ENCODE measurements at places on chromosomes 13 and 19. TPM values are rescaled to one million over a fixed set of nuclear protein-coding genes. Genes with fewer than 3 reads are reported as not detected.

- no peak overlapping the region for H3K4me3 ChIP-seq
- H3K36me3 ChIP-seq, result no peaks in the 10 kb centered on the region
- H3K27me3 ChIP-seq, result no peaks in the 10 kb centered on the region
- peaks cover 23% of the 10 kb centered on the region for H3K4me1 ChIP-seq
Observed at GRCh38 chr13:21043898-21044297, 17.5 kb downstream of the LATS2 start.

DNA sequence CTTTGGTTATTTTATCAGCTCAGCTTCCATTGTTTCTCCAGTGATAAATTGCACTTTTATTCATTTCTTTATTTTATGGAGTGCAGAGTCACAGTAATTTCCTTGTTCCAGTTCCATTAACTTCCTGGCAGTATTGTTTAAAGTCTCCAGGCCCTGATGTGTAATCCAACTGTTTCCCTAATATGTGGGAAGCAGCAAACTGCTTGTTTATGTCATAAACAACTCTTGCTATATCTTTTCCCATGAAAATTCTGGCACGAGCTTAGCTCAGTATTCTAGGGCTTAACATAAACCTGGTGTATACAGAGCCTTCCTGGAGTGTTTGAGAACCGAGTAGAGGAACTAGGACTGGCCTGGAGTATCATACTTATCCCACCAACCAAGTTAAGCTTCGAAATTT lies 83.5 kb upstream of the ARGLU1 start:
- H3K36me3 ChIP-seq, result no peaks in the 10 kb centered on the region
- H3K4me1 ChIP-seq, result no peaks in the 10 kb centered on the region
- no peak overlapping the region for H3K27ac ChIP-seq
- no peak overlapping the region for H3K4me3 ChIP-seq
- DNase-seq, result no peak

GRCh38 chr13:73941752-73942151 lies 192.5 kb downstream of the KLF12 start:
- no peak overlapping the region for H3K27ac ChIP-seq
- no peaks in the 10 kb centered on the region for H3K4me1 ChIP-seq
- H3K36me3 ChIP-seq, result no peaks in the 10 kb centered on the region

- DNase-seq, result peak; percentile 77
- H3K27ac ChIP-seq, result no peak overlapping the region
- H3K4me3 ChIP-seq, result no peak overlapping the region
- H3K4me1 ChIP-seq, result peaks cover 10% of the 10 kb centered on the region
Observed at GRCh38 chr19:34220472-34221063, 33.8 kb upstream of the GARRE1 start.

Gene NCCRP1
- 7.8 TPM for total RNA-seq

Gene KLF12
- total RNA-seq, result 2.9 TPM

Measured in body of pancreas (tissue), 4 donors.